ENCODE measurements at places on chromosomes 6 and 20. TPM values are rescaled to one million over a fixed set of nuclear protein-coding genes. Genes with fewer than 3 reads are reported as not detected.
A peak's percentile ranks its signal among the peaks of the same experiment; 100 is the strongest.

DNA sequence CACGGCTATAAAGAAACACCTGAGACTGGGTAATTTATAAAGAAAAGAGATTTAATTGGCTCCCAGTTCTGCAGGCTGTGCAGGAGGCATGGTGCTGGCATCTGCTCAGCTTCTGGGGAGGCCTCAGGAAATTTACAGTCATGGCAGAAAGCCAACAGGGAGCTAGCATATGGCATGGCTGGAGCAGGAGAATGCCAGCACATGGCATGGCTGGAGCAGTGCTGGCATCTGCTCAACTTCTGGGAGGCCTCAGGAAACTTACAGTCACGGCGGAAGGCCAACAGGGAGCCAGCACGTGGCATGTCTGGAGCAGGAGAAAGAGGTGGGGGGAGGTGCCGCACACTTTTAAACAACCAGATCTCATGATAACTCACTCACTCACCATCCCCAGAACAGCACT, 32.5 kb upstream of the DACT2 start:
- no peak for DNase-seq

DNA sequence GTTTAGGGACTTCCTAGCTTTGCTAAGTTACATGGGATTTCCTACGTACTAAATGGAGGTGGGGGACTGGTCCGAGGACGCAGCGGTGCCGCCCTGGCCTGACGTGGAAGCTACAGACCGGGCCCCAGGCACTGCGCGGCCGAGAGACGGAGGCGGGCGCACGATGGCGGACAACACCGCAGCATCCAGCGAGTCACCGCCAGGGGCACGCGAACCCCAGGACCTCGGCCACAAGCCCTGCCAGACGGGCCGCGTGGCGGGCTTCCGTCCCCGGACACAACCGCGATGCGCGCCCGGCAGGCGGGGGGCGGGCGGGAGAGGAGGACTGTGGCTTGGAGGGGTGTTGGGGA, 1516.9 kb upstream of the DEFB115 start:
- no peak for DNase-seq

- DNase-seq = no peak
Measured at GRCh38 chr20:36642136-36642535, 3.9 kb downstream of the SLA2 start.

GRCh38 chr20:24781418-24781980, 167.6 kb upstream of the CST7 start:
- no peak for DNase-seq

- DNase-seq = peak; percentile 89
Measured at GRCh38 chr6:31122791-31123706, 2.8 kb upstream of the CDSN start.

DNA sequence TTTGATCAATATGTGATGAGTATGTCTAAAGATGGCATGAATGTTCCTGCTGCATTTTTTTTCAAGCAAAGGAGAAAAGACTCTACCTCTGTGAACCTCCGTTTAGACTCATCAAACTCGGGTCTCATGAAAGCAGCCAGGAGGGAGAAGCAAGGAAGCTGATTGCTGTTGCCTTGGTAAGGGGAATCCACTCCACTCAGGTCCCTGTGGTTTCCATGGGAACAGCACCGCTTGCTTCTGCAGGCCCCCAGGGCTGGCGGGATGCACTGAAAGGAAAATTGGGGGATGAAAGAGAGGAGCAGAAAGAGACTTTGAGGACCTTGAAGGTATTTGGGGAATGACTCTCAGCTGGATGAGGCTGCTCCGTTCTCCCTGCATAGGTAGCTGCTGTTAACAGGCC, 249.6 kb upstream of the RIN2 start:
- DNase-seq = no peak

DNA sequence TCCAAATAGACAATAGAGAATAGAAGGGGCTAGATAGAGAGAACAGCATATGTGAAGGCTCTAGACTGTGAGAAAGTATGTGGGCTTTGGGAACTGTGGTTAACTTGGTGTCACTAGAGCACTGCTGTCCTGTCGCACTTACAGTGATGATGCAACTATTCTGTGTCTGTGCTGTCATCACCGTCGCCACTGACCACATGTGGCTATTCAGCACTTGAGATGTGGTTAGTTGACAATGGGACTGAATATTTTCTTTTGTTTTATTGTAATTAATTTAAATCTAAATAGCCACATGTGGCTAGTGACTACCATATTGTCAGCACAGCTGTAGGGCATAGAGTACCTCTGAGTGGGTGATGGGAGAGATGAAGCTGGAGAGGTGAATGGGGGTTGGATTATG, 39.0 kb upstream of the IFNGR1 start:
- no peak for DNase-seq

- DNase-seq = peak; percentile 51
Measured at GRCh38 chr6:16153211-16153820, 24.4 kb downstream of the MYLIP start.

EPB41L1 gene
- 25.0 TPM for total RNA-seq

DDAH2 gene
- total RNA-seq = 55.6 TPM

PPP1R16B gene
- total RNA-seq = 5.1 TPM

ZC3H12D gene
- total RNA-seq = 0.48 TPM

FKBP1C gene
- total RNA-seq = 0.62 TPM

SLC12A5 gene
- 1.1 TPM for total RNA-seq

Measured in right cardiac atrium (tissue), 5 donors.